NCI-H1105 treated with DMSO at 0.1 percent for 48 hours (cell line): ENCODE measurements at places on chromosomes 6 and 20.
A peak's percentile ranks its signal among the peaks of the same experiment; 100 is the strongest.

DNA sequence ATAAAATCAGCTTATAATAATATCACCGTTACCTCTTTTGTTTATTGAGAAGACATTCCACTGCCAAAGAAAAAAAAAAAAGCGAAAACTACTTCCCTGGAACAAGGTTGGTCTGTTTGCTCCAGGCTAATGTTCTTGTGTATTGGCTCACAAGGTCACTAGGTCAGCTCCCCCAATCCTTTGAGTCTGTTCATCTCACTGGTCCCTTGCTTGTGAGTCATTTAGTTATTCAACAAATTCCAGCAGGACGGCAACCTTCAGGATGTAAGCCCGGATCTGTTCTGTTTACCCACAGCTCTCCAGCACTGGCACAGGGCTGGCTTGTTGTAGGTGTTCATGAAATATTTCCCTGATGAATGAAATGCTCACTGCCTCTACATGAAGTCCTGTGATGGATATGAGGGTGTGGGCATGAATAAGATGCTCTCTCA lies 3.3 kb downstream of the ARHGAP40 start:
- no peak for DNase-seq

- DNase-seq: no peak
These were observed 31.1 kb downstream of the CNKSR3 start for GRCh38 chr6:154479351-154479769.

GRCh38 chr20:12566596-12566995 lies 442.2 kb upstream of the SPTLC3 start:
- DNase-seq: no peak

DNA sequence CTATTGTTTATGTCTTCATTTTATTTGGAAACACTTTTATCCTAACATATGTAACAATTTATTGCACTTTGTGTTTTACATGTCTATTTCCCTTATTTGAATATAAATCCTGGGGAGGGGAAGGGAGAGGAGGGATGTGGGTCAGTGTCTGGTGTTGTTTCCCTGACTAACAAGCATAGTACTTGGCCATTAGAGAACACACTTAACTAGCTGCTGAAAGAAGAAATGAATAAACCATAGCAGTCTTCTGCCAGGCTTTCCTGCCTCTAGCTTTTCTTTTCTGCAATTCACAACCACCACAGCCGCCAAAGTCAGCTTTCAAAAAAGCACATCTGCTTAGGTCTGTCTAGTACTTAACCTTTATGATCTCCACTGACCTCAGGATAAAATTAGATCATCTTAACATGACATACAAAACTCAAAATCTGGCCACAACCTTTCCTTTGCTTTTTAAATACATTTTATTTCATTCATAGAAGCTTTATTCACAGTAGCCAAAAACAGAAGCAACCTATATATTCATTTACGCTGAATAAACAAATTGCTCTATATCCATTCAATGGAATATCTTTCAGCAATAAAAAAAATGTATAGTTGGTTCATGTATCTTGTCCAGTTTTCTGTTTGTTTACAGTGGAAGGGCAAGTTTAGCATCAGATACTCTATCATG lies 16.3 kb downstream of the PDSS2 start:
- no peak for DNase-seq

DNA sequence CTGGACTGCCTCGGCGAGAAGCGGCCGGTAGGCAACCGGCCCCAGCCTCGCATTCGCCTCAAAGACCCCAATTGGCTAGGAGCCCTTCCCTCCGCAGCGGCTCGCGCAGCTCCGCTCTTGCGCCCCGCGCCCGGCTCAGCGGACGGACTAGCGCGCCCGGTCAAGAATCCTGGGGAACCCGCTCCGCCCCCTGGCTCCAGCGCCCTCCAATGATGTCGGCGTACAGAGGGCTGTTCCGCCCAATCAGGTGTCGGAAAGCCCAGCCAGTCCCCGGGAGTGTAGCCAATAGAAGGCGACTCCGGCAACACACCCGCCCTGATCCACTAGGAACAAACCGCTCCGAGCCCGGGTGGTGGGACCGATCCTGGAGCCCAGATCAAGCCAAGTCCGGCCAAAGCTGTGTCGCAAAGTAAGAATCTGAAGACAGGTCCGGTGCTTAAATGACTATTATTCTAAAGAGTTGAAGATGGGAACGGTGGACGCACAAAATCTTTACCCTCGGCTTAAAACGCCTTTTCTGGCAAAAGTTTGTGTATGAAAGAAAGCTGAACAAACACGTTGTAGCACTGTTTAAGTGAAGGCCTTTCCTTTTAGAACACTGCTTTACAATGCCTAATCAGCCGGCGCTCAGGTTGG lies 132.2 kb downstream of the OGFRL1 start:
- DNase-seq: peak; percentile 95

DNA sequence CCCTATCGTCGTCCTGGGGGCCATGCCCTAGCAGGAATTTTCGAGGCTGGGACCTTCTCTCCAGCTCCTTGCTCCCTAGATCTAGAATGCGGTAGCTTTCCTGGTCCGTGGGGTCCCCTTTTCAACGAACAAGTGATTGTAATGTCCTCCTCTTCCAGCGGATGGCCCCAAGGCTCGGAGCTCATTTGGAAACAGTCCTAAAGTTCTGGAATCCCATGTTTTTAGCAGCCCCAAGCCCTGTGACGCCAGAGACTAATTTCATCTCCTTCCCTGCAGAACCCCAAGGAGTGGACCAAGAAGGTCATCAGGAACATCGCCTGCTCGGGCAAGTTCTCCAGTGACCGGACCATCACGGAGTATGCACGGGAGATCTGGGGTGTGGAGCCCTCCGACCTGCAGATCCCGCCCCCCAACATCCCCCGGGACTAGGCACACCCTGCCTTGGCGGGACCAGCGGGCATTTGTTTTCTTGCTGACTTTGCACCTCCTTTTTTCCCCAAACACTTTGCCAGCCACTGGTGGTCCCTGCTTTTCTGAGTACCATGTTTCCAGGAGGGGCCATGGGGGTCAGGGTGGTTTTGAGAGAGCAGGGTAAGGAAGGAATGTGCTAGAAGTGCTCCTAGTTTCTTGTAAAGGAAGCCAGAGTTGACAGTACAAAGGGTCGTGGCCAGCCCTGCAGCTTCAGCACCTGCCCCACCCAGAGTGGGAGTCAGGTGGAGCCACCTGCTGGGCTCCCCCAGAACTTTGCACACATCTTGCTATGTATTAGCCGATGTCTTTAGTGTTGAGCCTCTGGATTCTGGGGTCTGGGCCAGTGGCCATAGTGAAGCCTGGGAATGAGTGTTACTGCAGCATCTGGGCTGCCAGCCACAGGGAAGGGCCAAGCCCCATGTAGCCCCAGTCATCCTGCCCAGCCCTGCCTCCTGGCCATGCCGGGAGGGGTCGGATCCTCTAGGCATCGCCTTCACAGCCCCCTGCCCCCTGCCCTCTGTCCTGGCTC lies 48.5 kb downstream of the PYGB start:
- DNase-seq: peak; percentile 9

- DNase-seq: no peak
These were observed 20.2 kb upstream of the FHL5 start for GRCh38 chr6:96542702-96543101.

DNA sequence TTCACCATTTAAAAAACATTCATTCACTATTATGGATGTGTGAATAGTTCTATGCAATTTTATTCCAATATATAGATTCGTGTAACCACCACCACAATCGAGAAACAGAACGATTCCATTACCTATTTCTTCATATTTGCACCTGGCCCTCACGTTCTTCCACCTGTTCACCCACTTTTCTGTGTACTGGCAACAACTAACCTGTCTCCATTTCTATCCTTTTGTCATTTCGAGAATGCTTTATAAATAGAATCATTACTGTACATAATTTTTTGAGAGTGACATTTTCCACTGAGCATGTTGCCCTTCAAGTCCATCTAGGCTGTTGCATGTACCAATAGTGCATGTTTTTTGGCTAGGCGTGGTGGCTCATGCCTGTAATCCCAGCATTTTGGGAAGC lies 23.2 kb upstream of the STX11 start:
- no peak for DNase-seq

DNA sequence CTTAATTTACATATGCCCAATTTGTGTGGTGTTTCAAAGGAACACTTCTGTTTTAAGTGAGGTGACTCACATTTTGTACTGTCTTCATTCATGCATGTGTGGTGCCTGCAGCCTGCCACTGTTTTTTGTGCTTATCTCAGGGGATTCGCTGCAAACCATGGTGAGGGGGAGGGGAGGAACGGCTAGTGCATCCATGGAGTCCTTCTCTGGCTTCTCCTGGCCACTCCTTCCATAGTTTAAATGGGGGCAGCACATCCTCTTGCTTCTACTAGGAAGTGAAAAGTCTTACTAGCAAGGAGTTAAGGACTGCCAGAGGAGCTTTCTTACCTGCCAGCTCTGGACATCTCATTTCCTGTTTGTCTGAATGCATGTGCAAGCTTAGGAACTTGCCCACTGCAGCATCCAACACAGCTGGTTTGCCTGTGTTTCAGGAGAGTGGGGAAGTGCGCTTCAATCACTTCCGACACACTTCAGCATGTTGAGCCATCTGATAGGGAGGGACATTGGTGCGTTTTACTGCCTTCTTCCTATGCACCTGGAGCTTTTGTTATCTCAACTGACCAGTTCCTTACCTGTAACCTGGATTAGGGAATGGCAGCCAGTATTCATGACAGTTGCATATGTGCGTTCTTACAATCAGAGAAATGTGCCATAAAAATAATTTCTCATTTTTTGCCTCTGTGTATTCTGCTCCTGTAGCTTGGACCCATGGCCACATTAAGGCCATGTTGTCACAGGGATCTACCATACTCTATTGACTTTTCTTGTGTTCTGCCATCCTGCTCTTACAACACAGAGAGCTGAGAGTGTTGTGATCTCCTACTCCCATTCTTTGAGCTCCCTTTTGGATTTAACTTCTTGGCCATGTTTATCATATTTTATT lies 211.3 kb downstream of the ARID1B start:
- DNase-seq: no peak

DNA sequence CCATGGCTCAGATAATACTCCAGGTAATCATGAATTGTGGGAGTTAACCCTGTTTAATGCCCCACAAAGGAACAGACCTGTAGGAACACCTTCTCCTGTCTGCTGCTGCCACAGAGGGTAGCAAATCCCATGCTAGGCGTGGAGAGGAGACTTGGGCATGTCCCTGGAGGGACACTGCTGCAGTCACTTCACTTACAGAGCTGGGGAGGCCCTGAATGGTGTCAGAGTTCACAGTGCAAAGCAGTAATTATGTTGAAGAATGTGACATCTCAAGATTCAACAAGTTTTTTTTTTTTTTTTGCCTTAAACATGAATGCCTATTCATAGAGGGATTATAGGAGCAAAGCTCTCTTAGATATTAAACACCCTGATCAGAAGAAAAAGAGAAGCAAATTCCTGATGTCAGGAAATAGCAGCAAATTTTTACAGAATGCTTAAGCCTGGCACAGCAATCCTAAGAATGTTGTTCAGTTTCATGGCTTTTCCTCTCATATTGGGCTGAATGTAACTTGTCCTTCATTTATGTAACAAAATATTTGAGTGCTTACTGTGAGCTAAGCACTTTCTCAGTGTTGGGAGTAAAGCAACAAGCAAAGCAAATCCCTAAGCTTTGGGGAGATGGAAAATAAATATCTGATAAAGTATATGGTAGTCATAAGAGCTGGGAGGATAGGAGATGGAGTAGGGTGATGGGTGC lies 45.0 kb downstream of the CARMIL1 start:
- no peak for DNase-seq

GRCh38 chr6:154995254-154996015 lies at the start of gene TIAM2:
Gene TIAM2, plus strand, starts transcription at chr6:154995315. Its CDS starts 133,909 bp downstream, at chr6:155129224.
- no peak for DNase-seq

- DNase-seq: no peak
These were observed 115.3 kb upstream of the ASCC3 start for GRCh38 chr6:100996409-100996808.

- peak; percentile 6 for DNase-seq
These were observed 110.0 kb upstream of the EYS start for GRCh38 chr6:65816991-65817390.

GRCh38 chr20:1576641-1577040 lies 19.1 kb upstream of the SIRPD start:
- DNase-seq: no peak
